ENCODE measurements at places on chromosomes 13 and 19.
A peak's percentile ranks its signal among the peaks of the same experiment; 100 is the strongest.

DNA sequence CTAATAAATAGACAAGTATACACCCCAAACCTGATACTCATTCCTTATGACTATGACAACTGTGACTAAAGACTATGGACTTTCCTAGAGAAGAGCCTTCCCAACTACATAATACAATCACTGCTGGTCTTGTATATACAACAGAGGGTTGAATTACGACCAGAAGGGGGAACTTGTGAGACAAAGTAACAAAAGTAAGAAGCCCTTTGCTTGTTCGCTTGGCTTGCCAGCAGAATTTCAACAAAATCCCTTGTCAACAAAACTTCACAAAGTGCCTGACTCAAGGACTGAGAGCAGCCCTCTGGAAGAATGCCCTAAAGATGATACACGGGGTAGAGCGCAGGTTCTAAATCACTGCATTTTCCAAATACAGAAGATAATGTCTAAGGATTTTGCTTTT lies 99.4 kb downstream of the WASF3 start:
- peak; percentile 25 for DNase-seq

GRCh38 chr13:93861818-93862217 lies 617.7 kb downstream of the DCT start:
- DNase-seq: peak; percentile 48

- DNase-seq: peak; percentile 83
Measured at GRCh38 chr13:30340331-30341250, 33.2 kb upstream of the KATNAL1 start.

DNA sequence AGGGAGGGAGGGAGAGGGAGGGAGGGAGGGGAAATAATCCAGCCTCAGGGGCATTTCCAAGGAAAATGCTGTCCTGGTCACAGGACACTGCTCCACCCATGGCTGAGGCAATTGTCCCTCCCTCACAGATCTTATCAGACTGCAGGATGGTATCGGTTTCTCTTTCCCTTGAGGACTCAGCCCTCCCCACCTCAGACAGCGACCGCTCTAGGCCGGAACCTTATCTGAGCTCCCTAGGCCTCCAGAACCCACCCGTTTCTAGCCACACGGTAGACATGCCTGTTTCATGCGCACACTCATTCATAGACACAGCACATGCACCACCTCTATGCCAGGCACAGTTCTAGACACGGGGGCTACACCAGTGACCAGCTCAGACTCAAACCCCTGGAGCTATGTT lies 10.0 kb upstream of the IZUMO2 start:
- no peak for DNase-seq

Measured in skeletal muscle cell (primary cell).